Umbilical cord (tissue), 2 donors: ENCODE measurements at places on chromosomes 13 and 19.

GRCh38 chr19:43441716-43442115 is 23.7 kb downstream of the LYPD3 start:
- DNase-seq, result no peak

DNA sequence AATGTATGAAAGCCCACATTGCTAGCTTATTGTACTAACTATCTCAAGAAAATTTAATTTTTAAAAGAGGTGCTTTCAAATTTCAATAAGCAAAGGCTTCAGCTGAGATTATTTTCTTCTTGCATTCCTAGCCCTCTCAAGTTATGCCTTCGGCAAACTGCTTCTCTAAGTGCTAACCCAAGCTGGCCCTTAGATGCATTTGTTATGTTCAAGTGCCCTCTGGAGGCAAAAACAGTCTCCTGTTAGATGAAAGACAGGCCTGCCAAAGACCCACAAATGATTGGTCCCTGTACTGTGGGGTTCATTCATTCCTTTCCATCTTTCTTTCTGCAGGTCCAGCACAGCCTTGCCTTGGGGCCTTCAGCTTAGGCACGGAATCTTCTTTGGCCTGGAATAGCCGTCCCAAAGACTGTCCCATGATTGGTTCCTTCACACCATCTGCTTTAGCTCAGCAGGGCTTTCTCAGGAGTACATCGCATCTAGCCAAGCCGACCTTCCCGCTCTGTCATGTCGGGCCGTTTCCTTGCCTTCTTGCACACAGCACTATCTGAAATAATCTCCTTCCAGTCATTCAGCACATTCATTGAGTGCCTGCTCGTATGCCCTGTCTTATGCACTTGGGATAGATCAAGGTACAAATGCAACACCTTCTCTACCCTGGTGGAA is 26.4 kb upstream of the TPTE2 start:
- DNase-seq, result peak; percentile 40

DNA sequence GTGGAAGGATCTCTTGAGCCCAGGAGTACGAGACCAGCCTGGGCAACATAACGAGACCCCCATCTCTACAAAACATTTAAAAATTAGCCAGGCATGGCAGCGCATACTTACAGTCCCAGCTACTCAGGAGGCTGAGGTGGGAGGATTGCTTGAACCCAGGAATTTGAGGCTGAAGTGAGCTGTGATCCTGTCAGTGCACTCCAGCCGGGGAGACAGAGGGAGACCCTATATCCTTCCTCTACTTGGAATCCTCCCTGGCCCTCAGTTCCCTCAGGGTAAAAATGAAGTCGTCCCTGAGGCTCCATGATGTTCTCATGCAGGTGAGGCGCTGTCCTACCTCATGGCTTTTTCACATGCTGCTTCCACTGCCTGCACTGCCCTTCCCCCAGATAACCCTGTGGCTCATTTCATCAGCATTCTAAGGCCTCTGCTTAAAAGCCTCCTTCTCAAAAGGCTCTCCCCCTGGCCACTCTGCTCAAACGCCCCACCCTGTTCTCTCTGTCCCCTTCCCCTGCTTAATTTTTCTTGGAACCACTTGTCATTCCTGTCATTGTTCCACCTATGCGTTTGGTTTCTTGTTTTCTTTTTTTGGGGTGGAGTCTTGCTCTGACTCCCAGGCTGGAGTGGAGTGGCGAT is 19.2 kb downstream of the DNM2 start:
- no peak for DNase-seq

GRCh38 chr19:23855676-23856075 is 59.0 kb upstream of the ZNF726 start:
- DNase-seq, result no peak

- DNase-seq, result peak; percentile 85
Observed at GRCh38 chr19:45492627-45493470, 4.0 kb downstream of the RTN2 start.

- no peak for DNase-seq
Observed at GRCh38 chr19:38517321-38517720, 83.8 kb downstream of the RYR1 start.

GRCh38 chr19:3062165-3063105 is at the start of gene TLE5:
TSS of gene TLE5 (minus strand) at chr19:3062495. CDS start at chr19:3062200, 295 bp downstream.
- DNase-seq, result peak; percentile 49

DNA sequence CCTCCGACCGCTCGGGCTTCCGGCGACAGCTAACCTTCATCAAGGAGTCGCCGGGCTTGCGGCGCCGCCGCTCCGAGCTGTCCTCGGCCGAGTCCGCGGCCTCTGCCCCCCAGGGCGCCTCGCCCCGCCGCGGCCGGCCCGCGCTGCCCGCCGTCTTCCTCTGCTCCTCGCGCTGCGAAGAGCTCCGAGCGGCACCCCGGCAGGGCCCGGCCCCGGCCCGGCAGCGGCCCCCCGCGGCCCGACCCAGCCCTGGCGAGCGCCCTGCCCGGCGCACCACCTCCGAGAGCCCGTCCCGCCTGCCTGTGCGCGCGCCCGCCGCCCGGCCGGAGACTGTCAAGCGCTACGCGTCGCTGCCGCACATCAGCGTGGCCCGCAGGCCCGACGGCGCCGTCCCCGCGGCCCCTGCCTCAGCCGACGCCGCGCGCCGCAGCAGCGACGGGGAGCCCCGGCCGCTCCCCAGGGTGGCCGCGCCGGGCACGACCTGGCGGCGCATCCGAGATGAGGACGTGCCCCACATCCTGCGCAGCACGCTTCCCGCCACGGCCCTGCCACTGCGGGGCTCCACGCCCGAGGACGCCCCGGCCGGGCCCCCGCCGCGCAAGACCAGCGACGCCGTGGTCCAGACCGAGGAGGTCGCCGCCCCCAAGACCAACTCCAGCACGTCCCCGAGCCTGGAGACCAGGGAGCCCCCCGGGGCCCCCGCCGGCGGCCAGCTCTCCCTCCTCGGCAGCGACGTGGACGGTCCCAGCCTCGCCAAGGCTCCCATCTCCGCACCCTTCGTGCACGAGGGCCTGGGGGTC is 9.6 kb downstream of the C19orf25 start:
- no peak for DNase-seq

- peak; percentile 100 for DNase-seq
Observed at GRCh38 chr19:58380662-58381459, at the start of gene ZNF837. TSS of gene ZNF837 (minus strand) at chr19:58381030. CDS start at chr19:58369332, 11,698 bp downstream.

GRCh38 chr13:32001154-32001768 is 30.3 kb upstream of the FRY start:
- DNase-seq, result peak; percentile 38

DNA sequence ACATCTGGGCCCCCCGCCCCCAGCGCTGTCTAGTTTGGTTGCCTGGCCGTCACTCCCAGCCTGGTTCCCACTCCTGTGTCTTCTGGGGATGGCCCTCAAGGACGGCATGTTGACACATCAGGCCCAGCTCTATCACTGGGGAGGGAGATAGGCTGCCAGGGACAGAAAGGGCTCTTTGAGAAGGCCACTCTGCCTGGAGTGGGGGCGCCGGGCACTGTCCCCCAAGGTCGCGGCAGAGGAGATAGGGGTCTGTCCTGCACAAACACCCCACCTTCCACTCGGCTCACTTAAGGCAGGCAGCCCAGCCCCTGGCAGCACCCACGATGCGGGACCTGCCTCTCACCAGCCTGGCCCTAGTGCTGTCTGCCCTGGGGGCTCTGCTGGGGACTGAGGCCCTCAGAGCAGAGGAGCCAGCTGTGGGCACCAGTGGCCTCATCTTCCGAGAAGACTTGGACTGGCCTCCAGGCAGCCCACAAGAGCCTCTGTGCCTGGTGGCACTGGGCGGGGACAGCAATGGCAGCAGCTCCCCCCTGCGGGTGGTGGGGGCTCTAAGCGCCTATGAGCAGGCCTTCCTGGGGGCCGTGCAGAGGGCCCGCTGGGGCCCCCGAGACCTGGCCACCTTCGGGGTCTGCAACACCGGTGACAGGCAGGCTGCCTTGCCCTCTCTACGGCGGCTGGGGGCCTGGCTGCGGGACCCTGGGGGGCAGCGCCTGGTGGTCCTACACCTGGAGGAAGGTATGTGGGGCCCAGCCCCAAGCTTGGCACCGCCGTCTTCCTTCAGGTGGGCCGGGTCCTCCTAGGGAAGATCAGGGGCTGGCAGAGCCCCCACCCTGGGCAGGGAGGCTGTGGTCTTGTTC is at the start of gene AMH:
AMH (plus strand) TSS at position 314 of the 857 bp plus-strand sequence; CDS start at position 324, 10 bp downstream.
- DNase-seq, result no peak

DNA sequence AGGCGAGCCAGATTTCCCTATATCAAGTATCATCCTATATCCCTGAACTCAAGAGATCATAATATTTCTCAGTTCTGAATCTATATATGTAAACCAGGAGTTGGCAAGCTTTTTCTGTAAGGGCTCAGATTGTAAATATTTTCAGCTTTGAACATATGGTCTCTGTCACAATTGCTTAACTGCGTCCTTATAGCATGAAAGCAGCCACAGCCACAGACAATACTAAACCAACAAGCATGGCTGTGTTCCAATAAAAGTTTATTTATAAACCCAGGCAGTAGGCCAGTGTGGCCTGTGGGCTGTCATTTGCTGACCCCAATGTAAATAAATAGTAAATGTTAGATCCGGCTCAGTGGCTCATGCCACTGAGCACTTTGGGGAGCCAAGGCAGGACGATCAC is 12.2 kb upstream of the MYH14 start:
- DNase-seq, result no peak

GRCh38 chr13:97512732-97513131 is 78.8 kb downstream of the RAP2A start:
- DNase-seq, result no peak

DNA sequence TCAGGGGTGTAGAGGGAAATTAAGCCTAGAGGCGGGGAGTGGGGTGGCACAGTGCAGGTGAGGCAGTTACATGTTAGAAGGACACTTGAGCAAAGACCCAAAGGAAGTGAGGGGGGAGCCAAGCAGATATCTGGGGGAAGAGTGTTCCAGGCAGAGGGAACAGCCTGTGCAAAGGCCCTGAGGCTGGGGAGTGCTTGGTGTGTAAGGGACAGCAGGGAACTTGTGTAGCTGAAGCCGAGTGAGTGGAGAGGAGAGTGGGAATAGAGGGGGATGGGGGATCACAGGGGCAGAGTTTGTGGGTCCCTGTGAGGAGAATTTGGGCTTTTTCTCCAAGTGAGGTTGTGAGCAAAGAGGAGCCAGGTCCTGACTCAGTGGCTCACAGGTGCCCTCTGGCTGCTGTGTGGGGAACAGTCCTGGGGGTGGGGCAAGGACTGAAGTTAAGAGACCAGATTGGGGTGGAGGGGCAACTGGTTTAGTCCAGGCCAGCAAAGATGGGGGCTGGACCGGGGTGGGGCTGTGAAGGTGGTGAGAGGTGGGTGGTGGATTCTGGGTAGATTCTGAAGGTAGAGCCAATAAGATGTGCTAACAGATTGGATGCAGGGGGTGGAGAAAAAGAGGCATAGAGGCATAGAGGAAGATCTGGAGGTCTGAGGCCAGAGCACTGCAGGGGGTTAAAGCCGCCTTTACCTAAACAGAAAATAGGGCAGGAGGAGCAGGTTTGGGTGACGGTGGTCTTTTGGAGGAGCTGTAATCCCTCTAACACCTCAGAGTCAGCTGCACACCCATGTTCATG is 75.3 kb downstream of the CACNA1A start:
- peak; percentile 11 for DNase-seq

GRCh38 chr19:443005-443404 is 17.8 kb downstream of the SHC2 start:
- no peak for DNase-seq

GRCh38 chr13:97640268-97640667 is 206.3 kb downstream of the RAP2A start:
- no peak for DNase-seq

- DNase-seq, result no peak
Observed at GRCh38 chr13:46265292-46265691, 53.6 kb downstream of the LRRC63 start.

DNA sequence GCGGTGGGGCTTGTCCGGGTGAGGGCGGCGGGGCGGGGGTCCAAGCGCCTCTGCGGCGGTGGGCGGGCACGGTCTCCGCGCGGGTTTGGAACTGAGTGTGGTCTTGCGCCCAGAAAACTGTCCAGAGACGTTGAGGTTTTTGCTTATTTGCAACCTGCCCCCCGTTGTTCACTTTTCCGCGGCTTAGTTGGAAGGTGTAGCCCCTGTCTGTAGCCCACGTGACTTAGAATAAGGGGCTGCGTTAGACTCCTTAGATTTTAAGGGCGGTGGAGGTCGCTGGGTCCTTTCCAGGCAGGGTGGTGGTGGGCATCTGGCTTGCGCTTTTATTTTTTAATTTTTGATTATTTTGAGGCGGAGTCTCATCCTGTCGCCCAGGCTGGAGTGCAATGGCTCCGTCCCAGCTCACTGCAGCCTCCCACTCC is 748 bp downstream of the RPS15 start:
- no peak for DNase-seq

GRCh38 chr13:106762708-106763107 is 194.8 kb upstream of the ARGLU1 start:
- DNase-seq, result no peak

GRCh38 chr19:11242864-11243797 is 3.7 kb downstream of the ANGPTL8 start:
- peak; percentile 78 for DNase-seq

DNA sequence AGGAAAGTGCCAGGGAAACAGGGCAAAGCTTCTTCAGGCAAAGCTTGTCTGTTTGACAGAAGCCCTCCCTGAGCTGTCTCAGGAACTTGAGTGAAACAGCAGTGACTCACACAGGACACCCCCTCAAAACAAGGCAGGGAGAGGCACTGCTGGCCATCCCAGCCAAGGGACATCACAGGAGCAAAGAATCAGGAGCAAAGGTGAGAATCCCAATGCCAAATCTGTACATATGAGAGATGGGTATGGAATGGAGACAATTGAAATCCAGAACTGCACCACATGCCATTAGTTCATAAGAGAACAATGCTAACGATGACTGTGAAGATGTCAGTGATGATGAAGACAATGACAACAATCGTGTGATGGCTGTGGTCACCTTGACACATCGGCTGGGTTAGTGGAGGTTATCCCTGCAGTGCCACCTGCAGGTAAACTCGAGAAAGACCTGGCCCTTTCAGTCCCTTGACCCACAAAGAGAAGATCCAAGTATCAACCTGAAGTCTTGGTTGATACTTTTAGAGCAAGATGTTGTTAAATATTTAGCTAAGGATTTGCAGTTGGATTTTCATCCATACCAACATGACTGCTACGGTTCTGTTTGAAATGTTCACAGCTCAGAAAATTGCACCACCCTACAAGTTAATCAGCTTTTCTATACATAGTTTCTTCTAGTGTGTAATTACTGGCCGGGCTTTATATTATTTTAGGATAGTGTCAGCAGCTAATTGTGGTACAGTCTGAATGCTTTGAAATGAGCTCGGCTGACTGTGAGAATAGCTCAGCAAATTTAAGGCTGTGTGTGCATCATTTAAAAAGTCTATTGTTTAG is 42.0 kb upstream of the IPO5 start:
- no peak for DNase-seq

- DNase-seq, result no peak
Observed at GRCh38 chr13:91017669-91018053, 329.8 kb upstream of the MIR17HG start.

DNA sequence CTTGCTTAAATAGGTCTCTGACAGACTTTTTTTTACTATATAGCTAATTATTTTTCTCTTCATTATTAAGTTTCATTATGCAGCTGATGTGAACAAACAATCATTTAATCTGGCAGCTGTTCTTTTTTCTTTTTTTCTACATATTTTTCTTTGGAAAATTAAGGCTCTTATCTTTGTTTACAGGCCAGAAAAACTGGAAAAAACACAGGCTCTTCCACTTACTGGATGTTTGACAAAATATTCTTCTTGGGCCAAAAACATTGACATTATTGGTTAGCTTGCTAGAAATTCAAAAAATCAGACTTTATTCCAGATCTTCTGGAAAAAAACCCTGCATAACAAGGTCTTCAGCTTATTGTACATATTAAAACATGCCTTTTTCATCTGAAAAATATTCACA is 15.7 kb downstream of the ZNF66 start:
- DNase-seq, result no peak
